ENCODE measurements at places on chromosomes 5 and 9. TPM values are rescaled to one million over a fixed set of nuclear protein-coding genes. Genes with fewer than 3 reads are reported as not detected.

Gene PCDHGA11
- 17.5 TPM for total RNA-seq

Gene ZNF879
- 3.2 TPM for total RNA-seq

Gene ZNF462
- total RNA-seq: 13.7 TPM

Gene SGCD
- 0.05 TPM for total RNA-seq

Gene SOHLH1
- total RNA-seq: not detected

Gene CORO2A
- 0.64 TPM for total RNA-seq

Gene PCDHGA9
- 4.5 TPM for total RNA-seq

Gene PRRC1
- total RNA-seq: 66.0 TPM

Gene SPTLC1
- total RNA-seq: 105 TPM

Gene ABHD17B
- 26.4 TPM for total RNA-seq

Gene C9orf153
- not detected for total RNA-seq

Gene STKLD1
- total RNA-seq: 0.06 TPM

Measured in glomerular endothelial cell (primary cell).